Activated CD4-positive, alpha-beta T cell treated with anti-CD3 and anti-CD28 coated beads, Interleukin-2, amount 50 U/mL, for 4 hours (primary cell): ENCODE measurements at places on chromosomes 12 and 14.

DNA sequence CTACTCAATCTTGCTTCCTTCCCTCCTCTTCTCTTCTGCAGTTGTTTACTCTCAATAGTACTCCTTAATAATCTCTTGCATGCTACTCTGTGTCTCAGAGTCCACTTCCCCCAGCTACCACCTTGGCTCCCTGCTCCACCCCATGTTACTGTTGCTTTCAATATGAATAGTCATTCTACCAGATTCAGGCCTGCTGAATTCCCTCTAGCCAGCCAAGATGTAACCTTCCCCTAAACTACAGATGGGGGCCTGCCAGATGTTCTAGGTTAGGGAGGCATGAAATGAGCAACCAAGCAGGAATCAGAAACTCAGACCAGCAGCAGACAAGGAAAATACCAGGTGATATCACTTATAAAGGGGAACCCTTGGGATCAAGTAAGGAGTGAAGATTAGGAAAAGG lies 392.1 kb upstream of the DDHD1 start:
- no peak for DNase-seq

DNA sequence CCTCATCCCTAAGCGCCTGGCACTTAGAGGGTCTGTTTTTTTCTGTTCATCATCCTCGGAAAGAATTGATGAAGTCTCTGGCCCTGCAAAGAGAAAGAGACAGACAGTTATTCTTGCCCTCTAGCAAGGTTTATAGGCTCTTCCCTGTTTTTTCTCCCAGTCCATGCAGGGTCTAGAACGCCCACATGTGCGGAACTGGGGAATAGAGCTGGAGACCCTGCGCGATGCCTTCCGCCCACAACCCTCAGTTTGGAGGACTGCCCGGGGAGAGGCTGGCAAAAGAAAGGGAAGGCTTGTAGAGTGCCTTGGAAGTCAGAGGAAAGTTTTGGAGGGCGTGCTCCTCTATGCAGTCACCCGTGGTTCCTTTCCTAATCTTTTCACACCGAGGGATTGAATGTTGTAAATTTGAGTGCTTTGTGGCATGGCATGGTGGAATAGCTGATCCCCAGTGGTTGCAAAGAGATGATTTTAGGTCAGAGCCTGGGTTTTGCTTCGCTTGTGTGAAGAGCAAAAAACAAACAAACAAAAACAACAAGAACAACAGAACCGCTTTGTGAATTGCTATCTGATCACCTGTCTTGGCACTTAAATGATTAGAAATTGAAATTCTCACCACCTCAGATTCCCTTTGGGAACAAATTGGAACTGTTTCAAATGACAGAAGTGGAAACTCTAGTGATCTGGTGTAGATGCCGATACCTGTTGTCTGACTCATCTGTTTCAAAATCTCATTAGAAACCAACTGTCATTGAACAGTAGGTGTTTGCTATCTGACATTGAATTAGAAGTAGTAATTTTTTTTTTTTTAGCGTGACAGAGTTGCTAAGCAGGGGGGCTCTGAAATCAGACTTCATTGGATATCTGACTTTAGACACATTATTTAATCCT lies 947 bp downstream of the GAS2L3 start:
- no peak for DNase-seq

DNA sequence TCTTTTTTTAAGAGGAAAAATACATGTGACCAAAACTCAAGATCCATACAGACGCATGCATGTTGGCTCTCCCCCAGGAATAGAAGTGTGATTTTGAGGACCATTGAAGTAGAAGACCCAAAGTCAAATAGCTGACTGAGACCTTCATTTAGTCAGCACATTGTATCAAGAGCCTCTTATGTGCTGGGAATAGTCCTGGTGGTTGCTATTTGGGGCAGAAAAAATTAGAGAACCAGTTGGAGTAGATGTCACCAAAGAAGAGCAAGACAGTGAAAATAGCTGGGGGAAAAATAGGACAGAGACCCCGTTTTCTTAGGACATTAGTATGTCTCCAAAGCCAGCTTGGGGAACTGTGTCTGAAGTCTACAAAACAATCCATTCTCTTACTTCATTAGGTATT lies 93.6 kb downstream of the PELI2 start:
- DNase-seq, result no peak

DNA sequence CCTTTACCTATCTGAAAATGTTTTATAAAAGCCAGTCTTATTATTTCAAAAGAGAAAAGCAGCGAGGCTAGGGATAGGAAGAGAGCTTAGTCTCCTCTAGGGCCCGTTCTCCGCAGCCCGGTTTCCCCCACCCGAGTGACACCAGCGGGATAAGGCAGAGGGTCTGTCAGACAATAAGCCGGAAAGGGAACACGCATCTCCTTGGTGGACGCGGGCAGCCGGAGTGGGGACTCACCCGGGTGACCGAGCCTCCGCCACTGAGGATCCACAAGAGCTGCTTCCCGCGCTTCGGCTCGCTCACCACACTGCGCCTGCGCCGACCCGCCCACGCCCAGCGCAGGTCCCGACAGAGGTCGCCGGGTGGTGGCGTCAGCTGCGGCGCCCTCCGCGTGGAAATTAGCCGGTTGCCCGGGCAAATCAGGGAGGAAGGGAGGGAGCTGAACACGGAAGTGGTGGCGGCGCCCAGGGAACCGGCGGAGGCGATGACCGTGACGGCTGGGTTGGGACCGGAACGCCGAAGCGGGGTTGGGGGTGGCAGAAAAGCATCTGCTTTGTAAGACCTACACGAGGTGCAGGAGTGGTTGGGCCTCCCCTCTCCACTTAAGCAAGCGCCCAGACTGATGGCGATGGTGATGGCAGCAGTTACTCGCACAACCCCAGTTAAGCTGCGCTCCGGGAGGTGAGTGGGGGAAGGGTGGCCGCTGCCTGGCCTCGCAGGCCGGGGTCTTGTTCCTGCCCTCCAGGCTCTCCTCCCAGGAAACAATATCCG lies at the start of the genes SOCS4 and WDHD1:
SOCS4 (plus strand) TSS at position 444 of the 769 bp plus-strand sequence. CDS start 15,806 bp downstream, outside the sequence.
WDHD1 (minus strand) TSS at position 307 of the 769 bp plus-strand sequence. CDS start 312 bp downstream, outside the sequence.
- DNase-seq, result peak; percentile 94

GRCh38 chr12:92533280-92533890 lies 169.4 kb upstream of the PLEKHG7 start:
- DNase-seq, result no peak

GRCh38 chr12:117521867-117522266 lies 160.4 kb upstream of the NOS1 start:
- no peak for DNase-seq

- no peak for DNase-seq
Measured at GRCh38 chr12:19712041-19712440, 272.7 kb downstream of the AEBP2 start.

DNA sequence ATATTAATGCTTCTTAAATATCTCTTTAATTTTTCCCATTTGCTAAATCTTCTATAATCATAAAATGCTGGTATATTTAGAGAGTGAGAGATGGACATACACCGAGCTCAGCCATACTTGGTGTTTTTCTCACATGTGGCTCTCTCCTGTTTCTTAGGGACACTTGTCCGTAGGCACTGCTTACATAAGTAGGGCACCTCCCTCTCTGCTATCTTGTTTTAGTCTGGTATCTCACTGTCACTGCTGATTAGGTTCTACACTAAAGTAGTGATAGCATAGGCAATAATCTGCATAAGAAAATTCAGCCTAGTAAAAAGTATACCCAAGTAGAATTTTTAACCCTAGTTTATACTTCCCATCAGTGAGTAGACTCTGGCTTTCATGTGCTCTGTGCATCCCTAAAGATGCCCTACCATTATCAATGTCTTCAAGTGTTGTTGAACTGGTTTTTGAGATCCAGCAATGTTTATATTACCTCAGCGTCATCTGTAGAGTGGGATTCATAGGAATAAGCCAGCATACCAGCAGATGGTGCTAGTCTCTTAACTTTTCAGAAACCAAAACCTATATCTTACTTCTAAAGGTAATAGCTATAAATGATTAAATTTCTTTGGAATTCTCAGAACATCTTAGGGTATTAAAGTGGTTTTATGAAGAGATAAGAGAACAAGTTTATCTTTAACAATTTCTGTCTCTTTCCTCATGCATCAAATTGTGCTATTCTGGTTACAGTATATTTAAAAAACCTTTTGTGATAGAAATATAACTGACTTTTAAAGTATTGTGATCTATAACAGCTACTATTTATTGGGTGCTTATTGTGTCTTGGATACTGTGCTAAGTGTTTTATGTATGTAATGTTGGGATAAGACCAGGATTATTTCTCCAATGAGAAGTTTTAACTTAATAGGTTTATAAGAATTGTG lies 32.9 kb downstream of the ARID2 start:
- no peak for DNase-seq

DNA sequence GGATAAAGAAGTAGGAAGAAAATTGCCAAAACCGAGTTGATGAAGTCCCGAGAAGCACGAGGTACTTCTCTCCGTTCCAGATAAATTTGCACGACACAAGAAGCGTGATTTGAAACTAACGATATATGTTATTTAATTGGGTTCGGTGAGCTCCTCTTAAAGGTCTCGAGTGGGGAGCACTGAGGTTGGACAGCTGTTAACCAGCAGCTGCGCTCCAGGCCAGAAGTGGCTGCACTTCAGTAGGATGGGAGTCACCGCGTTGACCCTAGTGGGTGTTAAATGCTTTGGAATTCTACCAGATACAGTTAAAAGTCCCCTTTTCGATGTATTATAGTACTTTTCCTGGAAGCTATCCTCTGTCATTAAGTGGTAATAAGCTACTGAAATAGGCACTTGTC lies 953 bp upstream of the DCAF5 start:
- DNase-seq, result no peak

- DNase-seq, result no peak
Measured at GRCh38 chr12:58668871-58669270, 251.4 kb downstream of the LRIG3 start.

- DNase-seq, result no peak
Measured at GRCh38 chr12:75783093-75783877, 248.3 kb downstream of the PHLDA1 start.

DNA sequence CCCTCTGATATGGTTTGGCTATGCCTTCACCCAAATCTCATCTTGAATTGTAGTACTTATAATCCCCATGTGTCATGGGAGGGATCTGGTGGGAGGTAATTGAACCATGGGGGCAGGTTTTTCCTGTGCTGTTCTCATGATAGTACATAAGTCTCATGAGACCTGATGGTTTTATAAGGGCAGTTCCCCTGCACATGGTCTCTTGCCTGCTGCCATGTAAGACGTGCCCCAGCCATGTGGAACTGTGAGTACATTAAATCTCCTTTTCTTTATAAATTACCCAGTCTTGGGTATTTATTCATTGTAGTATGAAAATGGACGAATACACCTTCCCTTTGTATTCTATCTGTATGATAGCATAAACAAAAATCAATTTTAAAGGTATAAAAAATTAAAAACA lies 333.4 kb upstream of the FBXO33 start:
- DNase-seq, result no peak

- no peak for DNase-seq
Measured at GRCh38 chr12:69105101-69105962, 134.0 kb upstream of the CPSF6 start.

- no peak for DNase-seq
Measured at GRCh38 chr14:35333797-35334743, 41.9 kb downstream of the PSMA6 start.

DNA sequence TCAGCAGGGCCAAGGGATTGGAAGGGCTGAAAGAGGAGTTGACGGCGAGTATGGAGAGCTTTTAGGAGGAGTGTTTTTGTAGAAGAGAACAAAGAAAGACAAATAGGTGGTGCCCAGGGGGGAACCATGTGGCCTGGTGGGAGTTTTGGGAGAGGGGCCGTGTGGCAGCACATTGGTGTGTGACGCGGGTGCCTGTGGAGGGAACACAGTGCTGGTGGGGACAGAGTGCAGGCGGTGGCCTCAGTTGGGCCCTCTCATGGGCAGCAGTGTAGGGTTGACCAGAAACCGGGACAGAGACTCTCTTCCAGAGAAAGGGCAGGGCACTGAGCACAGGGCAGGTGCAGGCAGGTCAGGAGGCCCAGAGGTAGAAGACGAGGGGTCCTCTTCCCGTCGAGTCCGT lies 56.5 kb downstream of the TECPR2 start:
- no peak for DNase-seq

DNA sequence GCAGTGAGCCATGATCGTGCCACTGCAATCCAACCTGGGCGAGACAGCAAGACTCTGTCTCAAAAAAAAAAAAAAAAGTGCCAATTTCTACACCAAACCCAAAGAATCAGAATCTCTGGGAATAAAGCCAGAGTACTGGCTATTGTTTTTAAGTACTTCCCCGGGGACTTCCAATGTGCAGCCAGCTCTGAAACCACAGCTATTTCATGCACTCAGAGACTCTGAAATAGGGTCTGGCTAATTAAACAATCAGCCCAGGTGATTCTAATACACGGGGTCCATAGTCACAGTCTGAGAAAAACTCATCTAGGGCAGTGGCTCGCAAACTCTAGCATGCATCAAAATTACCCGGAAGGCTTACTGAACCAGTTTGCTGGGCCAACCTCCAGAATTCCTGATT lies 56.3 kb downstream of the SIX6 start:
- no peak for DNase-seq

DNA sequence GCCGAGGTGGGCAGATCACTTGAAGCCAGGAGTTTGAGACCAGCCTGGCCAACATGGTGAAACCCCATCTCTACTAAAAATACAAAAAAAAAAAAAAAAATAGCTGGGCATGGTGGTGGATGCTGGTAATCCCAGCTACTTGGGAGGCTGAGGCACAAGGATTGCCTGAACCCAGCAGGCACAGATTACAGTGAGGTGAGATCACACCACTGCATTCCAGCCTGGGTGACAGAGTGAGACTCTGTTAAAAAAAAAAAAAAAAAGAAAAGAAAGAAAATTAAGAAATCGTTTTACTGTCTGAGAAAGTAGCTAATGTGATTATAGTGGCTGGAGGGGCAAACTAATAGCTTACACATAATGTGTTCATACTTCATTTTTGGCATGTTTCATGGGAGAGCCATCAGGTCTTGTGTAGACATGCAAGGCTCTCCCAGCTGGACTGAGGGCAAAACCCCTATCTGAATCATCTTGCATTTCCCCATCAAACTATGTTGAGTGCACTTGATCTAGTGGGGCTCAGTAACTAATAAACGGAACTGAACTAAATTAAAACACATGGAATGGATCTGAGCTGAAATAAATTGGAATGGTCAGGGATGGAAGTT lies 16.2 kb downstream of the KIF21A start:
- DNase-seq, result no peak

GRCh38 chr12:49825971-49826421 lies 2.2 kb downstream of the NCKAP5L start:
- no peak for DNase-seq

DNA sequence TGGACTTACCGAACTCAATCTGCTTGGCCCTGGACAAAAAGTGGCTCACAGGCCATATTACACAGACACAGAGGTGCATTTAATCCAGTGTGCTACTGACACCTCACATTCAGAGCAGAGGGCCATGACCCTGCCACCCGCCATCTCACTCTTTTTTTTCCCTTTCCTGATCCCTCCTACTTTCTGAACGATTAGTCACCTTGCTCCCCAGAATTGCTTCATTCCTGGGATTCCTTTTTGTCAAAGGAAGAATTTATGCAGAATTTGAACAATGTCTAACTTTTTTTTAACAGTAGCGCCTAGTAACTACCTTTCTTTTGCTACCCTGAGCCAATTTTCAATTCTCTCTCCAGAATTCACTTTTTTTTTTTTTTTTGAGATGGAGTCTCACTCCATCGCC lies 4.6 kb downstream of the PKP2 start:
- no peak for DNase-seq

DNA sequence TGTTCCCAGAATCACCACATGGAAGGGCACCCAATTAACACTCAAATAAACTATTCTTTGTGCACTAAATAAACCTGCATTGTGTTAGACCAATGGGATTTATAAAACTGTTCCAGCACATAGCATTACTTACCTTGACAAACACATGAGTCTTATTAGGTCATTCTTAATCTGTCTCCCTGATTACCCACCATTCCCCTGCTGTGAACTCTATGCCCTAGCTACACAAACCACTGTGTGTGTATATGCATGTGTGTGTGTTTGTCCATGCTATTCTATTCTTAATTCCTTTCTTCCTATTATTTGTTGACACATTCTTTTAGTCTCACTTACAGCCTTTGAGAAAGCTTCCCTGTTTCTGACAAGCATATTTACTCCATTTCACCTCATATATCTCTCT lies 303.6 kb upstream of the GARIN6 start:
- DNase-seq, result no peak
